ENCODE measurements at places on chromosomes 6 and 20. TPM values are rescaled to one million over a fixed set of nuclear protein-coding genes. Genes with fewer than 3 reads are reported as not detected.

ECT2L gene
- 1.1 TPM for total RNA-seq

DNA sequence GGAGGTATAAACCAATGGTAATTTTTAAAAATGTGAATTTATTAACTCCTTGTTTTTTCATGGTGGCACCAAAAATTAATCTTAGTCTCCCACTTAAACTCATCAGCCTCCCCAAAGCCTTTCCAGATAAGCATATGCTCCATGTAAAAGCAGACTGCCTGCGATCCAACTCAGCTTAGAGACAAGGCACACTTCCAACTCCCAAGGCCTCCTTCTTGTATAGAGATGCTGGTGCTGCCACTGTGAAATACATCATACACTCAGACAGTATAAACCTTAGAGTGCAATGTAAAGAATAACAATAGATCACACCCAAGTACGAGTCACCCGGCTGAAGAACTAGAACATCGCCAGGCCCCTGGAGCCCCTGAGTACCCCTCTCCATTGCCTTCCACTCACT lies 2.0 kb downstream of the ANKRD6 start:
- DNase-seq, result no peak
- no peaks in the 10 kb centered on the region for H3K27me3 ChIP-seq
- H3K36me3 ChIP-seq, result no peaks in the 10 kb centered on the region
- peaks cover 23% of the 10 kb centered on the region for H3K4me1 ChIP-seq

EZR gene
- total RNA-seq, result 168 TPM

- no peak for DNase-seq
- peaks cover 6% of the 10 kb centered on the region for H3K4me1 ChIP-seq
- H3K27ac ChIP-seq, result no peak overlapping the region
- no peaks in the 10 kb centered on the region for H3K36me3 ChIP-seq
Measured at GRCh38 chr6:15871276-15871675, 208.4 kb upstream of the DTNBP1 start.

GRCh38 chr6:93343476-93343875 lies 75.9 kb downstream of the EPHA7 start:
- DNase-seq, result no peak
- no peaks in the 10 kb centered on the region for H3K4me1 ChIP-seq
- no peaks in the 10 kb centered on the region for H3K36me3 ChIP-seq
- no peak overlapping the region for H3K27ac ChIP-seq

- no peaks in the 10 kb centered on the region for H3K4me1 ChIP-seq
- no peaks in the 10 kb centered on the region for H3K27me3 ChIP-seq
- H3K27ac ChIP-seq, result no peak overlapping the region
- no peak for DNase-seq
Measured at GRCh38 chr6:64090352-64090751, 454.8 kb downstream of the PHF3 start.

- H3K4me3 ChIP-seq, result no peak within 1 kb of the TSS
- no peaks in the 10 kb centered on the region for H3K4me1 ChIP-seq
- H3K27ac ChIP-seq, result no peak within 1 kb of the TSS
- no peak for DNase-seq
- H3K36me3 ChIP-seq, result no peaks in the 10 kb centered on the region
Measured at GRCh38 chr20:38601216-38602184, at the start of gene ARHGAP40. TSS of gene ARHGAP40 (plus strand) at chr20:38601809.

ZBP1 gene
- not detected for total RNA-seq

GRCh38 chr6:170186941-170187668 lies 103.8 kb downstream of the DLL1 start:
- no peaks in the 10 kb centered on the region for H3K36me3 ChIP-seq
- no peak overlapping the region for H3K27ac ChIP-seq
- no peaks in the 10 kb centered on the region for H3K4me1 ChIP-seq
- no peak for DNase-seq

CRISP2 gene
- not detected for total RNA-seq

GRCh38 chr6:21241231-21242130 lies 352.1 kb upstream of the SOX4 start:
- no peak for DNase-seq
- no peaks in the 10 kb centered on the region for H3K4me1 ChIP-seq
- no peak overlapping the region for H3K27ac ChIP-seq
- H3K36me3 ChIP-seq, result no peaks in the 10 kb centered on the region
- H3K27me3 ChIP-seq, result no peaks in the 10 kb centered on the region

- H3K27me3 ChIP-seq, result no peaks in the 10 kb centered on the region
- no peaks in the 10 kb centered on the region for H3K36me3 ChIP-seq
- no peak for DNase-seq
- no peak overlapping the region for H3K27ac ChIP-seq
- H3K4me3 ChIP-seq, result no peak overlapping the region
- no peaks in the 10 kb centered on the region for H3K4me1 ChIP-seq
Measured at GRCh38 chr6:99011151-99011550, 63.4 kb upstream of the FBXL4 start.

DNA sequence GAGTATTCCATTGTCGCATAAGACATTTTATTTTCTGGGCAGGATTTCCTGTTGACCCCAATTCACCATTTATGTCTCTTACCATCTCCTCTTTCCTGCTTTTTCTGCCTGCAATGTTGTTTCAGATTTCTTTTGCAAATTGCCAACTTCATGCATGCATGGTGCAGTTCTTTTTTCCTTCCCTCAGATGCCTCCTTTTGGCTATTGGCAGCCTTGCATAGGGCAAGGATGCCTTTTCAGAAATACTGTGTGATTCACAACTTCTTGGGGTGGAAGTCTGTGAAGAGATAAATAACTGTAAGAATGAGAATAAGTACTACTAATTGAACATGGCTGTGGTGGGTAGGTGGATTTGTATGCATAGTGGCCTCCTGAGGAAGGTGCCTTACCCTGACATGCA lies 116.7 kb downstream of the SOX4 start:
- no peak overlapping the region for H3K4me3 ChIP-seq
- no peaks in the 10 kb centered on the region for H3K36me3 ChIP-seq
- H3K27ac ChIP-seq, result no peak overlapping the region
- H3K27me3 ChIP-seq, result no peaks in the 10 kb centered on the region
- no peak for DNase-seq

- DNase-seq, result peak; percentile 47
- no peaks in the 10 kb centered on the region for H3K27me3 ChIP-seq
- H3K36me3 ChIP-seq, result no peaks in the 10 kb centered on the region
- no peaks in the 10 kb centered on the region for H3K4me1 ChIP-seq
- peak overlapping the region; percentile 89 for H3K27ac ChIP-seq
- peak overlapping the region; percentile 82 for H3K4me3 ChIP-seq
Measured at GRCh38 chr6:148747471-148748165, 788 bp downstream of the UST start.

DNA sequence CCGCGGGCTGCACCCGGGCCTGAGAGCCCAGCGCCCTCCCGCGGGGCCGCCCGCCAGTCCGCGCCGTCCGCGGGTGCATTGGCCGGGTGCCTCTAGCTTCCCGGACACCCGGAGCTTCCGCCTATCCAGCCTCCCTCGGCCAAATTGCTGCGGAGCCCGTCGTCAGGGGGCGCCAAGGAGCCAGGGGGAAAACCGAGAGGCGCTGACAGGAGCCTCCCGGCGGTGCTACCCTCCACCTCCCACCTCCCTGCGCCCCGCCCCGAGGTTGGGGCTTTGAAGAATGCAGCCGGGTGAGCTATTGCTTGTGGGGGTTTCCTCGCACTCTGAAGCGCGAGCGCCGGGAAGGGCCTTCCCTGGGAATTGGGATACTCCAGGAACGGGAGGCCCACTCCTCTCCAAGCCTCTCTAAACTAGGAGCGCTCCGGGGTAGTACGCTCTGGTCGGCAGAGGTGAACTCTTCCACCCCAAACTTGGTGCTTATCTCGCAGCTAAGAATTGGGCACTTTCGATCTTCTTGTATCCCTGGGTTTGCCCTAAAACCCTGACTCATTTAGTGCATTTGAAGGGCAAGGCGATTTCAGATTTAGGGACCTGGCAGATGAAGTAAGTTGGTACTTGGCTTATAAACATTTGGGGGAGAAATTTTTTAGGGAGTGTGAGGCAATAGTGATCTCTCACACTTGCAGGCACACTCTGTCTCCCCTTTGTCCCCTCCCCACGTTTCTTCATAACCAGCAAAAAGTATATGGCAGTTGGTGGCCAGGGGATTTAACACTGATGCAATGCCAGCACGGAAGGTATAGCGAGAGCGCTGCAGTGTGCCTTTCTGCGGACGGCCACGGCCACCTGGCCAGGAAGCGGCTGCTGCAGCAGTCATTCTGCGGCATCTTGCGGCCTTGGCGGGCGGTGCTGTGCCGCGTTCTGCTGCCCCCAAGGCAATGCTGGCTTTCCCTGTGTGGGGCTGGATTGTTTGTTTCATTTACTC lies 556 bp downstream of the BEND6 start:
- peak; percentile 65 for DNase-seq
- H3K4me1 ChIP-seq, result peaks cover 7% of the 10 kb centered on the region
- H3K36me3 ChIP-seq, result no peaks in the 10 kb centered on the region
- H3K4me3 ChIP-seq, result peak overlapping the region; percentile 73
- H3K27me3 ChIP-seq, result no peaks in the 10 kb centered on the region
- peak overlapping the region; percentile 56 for H3K27ac ChIP-seq

GABRR2 gene
- 3.6 TPM for total RNA-seq

DNA sequence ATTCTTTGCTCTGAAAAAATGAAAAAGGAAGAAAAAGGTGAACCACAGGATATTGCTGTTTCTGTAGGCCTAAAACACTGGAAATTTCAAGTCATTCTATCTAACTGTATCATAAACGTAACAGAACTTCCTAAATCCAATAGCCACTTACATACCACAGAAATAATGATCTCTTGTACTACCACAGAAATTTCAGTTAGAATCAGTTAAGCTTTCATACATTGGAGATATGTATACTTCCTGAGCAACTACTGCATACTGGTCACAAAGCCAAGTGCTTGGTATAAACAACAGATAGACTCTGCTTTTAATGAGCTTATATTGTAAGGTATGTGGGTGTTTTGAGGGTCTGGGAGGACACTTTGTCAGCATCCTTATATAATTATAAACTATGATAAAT lies 38.6 kb downstream of the VTA1 start:
- no peak overlapping the region for H3K4me3 ChIP-seq
- no peaks in the 10 kb centered on the region for H3K36me3 ChIP-seq
- no peak overlapping the region for H3K27ac ChIP-seq
- no peak for DNase-seq

GRCh38 chr6:83860359-83860755 lies 868 bp downstream of the CYB5R4 start:
- no peak for DNase-seq
- no peaks in the 10 kb centered on the region for H3K36me3 ChIP-seq
- peaks cover 15% of the 10 kb centered on the region for H3K4me1 ChIP-seq
- H3K27me3 ChIP-seq, result no peaks in the 10 kb centered on the region
- peak overlapping the region; percentile 75 for H3K27ac ChIP-seq
- peak overlapping the region; percentile 63 for H3K4me3 ChIP-seq

DEFB129 gene
- not detected for total RNA-seq

DNA sequence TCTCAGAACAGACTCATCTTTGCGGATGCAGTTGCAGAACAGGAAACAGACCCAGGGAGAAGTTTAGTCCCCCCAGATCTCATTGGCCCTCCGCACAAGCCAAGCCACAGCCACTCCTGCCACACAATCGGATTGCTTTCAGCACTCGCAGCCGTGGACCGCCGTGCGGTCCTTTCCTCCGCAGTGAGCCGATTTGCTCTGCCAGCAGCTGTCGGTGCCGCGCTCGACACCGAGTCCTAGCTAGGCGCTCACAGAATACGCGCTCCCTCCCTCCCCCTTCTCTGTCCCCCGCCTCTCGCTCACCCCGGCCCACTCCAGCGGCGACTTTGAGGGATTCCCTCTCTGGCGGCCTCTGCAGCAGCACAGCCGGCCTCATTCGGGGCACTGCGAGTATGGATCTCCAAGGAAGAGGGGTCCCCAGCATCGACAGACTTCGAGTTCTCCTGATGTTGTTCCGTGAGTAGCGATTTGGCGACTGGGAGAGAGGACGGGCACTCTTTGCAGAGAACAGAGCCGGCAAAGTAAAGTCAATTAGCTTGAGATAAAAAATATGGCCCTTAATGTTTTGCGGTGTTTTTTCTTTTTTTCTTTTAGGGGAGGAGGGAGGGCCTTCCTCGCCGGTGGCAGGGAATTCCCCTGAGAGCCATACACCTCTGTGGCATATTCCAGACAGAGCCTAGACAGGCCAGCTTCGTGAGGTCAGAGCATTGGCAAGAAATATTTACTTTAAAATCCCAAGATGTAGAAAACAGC lies at the start of gene LAMP5:
TSS of gene LAMP5 (plus strand) at position 130 of the 753 bp plus-strand sequence. CDS start at position 393, 263 bp downstream.
- no peak for DNase-seq
- no peaks in the 10 kb centered on the region for H3K36me3 ChIP-seq
- no peak within 1 kb of the TSS for H3K27ac ChIP-seq
- H3K4me3 ChIP-seq, result peak within 1 kb of the TSS; percentile 49

- H3K36me3 ChIP-seq, result no peaks in the 10 kb centered on the region
- no peak for DNase-seq
- H3K4me3 ChIP-seq, result no peak overlapping the region
- H3K27me3 ChIP-seq, result no peaks in the 10 kb centered on the region
Measured at GRCh38 chr6:12049165-12049564, 37.1 kb downstream of the HIVEP1 start.

- no peaks in the 10 kb centered on the region for H3K4me1 ChIP-seq
- no peak overlapping the region for H3K4me3 ChIP-seq
- H3K27me3 ChIP-seq, result no peaks in the 10 kb centered on the region
- no peak for DNase-seq
- H3K36me3 ChIP-seq, result no peaks in the 10 kb centered on the region
Measured at GRCh38 chr6:112180095-112180820, 74.1 kb downstream of the LAMA4 start.

GRCh38 chr6:22248513-22249308 lies 48.1 kb downstream of the PRL start:
- H3K27ac ChIP-seq, result no peak overlapping the region
- H3K4me3 ChIP-seq, result no peak overlapping the region
- H3K36me3 ChIP-seq, result no peaks in the 10 kb centered on the region
- peaks cover 28% of the 10 kb centered on the region for H3K4me1 ChIP-seq

- DNase-seq, result no peak
- H3K27ac ChIP-seq, result no peak overlapping the region
- no peaks in the 10 kb centered on the region for H3K36me3 ChIP-seq
- H3K4me3 ChIP-seq, result no peak overlapping the region
- no peaks in the 10 kb centered on the region for H3K4me1 ChIP-seq
- no peaks in the 10 kb centered on the region for H3K27me3 ChIP-seq
Measured at GRCh38 chr6:52728394-52728793, 34.9 kb downstream of the GSTA2 start.

DNA sequence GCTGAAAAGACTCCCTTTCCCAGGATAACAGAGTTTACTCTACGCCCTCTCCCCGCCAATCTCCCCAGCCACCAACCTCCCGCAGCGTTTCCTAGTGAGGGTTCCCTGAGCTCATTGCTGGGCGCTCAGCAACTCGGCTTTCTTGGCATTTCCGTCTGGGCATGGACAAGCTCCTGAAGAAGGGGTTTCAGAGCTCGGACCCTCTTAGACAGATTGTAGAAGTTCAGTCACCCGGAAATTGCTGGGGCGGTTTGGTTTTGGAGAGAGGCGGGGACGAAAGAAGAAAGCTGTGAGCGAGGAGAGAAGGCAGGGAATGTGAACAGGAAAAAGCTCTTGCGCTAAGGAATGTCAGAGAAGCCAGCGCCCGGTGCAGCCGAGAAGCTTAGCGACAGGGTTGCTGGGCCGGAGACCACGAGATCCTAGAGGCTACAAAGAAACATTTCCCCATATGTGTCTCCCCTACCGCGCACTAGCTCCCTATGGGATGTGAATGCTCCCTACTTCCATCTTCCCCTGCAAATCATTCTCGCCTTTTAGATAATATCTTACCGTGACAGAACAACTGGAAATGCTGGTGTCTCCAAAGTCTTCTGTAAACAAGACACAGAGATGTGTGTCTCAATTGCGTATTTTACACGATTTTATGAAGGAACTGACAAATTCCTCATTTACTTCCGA lies 15.8 kb downstream of the POM121L2 start:
- no peaks in the 10 kb centered on the region for H3K36me3 ChIP-seq
- no peaks in the 10 kb centered on the region for H3K4me1 ChIP-seq
- no peak overlapping the region for H3K4me3 ChIP-seq
- H3K27ac ChIP-seq, result no peak overlapping the region
- DNase-seq, result no peak

- H3K36me3 ChIP-seq, result no peaks in the 10 kb centered on the region
- H3K4me3 ChIP-seq, result no peak overlapping the region
- no peak overlapping the region for H3K27ac ChIP-seq
- DNase-seq, result no peak
- no peaks in the 10 kb centered on the region for H3K4me1 ChIP-seq
Measured at GRCh38 chr6:13696226-13696625, 15.4 kb downstream of the RANBP9 start.
